ENCODE measurements at places on chromosomes 4 and X. TPM values are rescaled to one million over a fixed set of nuclear protein-coding genes. Genes with fewer than 3 reads are reported as not detected.

DNA sequence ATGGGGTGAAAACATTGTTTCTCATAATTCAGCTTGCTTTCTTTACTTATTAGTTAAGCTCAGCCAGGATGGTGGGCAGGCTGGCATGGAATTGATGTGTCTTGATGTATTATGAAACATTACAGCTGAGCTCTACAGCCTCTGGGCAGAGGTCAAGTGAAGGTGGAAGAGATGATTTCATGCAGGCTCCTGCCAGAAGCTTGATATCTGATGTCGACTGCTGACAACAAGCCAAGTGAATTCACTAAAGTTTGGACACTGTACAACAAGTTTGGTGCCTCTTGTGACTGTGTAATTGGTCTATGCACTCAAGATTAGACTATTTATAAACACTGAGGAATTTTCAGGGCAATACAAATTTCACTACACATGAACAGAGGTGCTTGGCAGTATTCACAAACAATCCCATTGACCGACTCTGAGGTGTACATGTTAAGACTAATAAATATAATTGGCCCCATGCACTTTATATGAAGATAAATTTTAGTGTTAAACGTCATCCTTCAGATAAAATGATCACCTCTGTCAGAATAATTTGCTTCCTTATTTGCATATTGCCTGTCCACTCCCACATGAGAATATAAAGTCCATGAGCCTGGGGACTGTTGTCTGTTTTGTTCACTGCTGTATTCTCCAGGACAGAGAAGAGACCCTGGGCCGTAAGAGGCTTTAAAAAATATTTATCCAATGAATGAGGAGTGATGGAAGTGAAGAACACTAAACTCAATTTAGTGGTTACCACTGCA, 612.2 kb downstream of the IQCM start:
- no peaks in the 10 kb centered on the region for H3K4me1 ChIP-seq
- no peak overlapping the region for H3K4me3 ChIP-seq
- no peaks in the 10 kb centered on the region for H3K27me3 ChIP-seq
- H3K36me3 ChIP-seq: no peaks in the 10 kb centered on the region
- peak; percentile 21 for DNase-seq

- no peak overlapping the region for H3K27ac ChIP-seq
- no peak overlapping the region for H3K4me3 ChIP-seq
- no peaks in the 10 kb centered on the region for H3K36me3 ChIP-seq
- H3K27me3 ChIP-seq: peaks cover 9% of the 10 kb centered on the region
Observed at GRCh38 chr4:41702770-41703169, 45.8 kb downstream of the PHOX2B start.

GRCh38 chr4:181418496-181418895, 824.7 kb upstream of the TENM3 start:
- H3K4me1 ChIP-seq: no peaks in the 10 kb centered on the region
- no peak for DNase-seq
- H3K27ac ChIP-seq: no peak overlapping the region
- H3K4me3 ChIP-seq: no peak overlapping the region
- no peaks in the 10 kb centered on the region for H3K36me3 ChIP-seq

Gene FAM9B
- not detected for total RNA-seq

Gene PLAC8
- 24.9 TPM for total RNA-seq

GRCh38 chr4:110550260-110550659, 72.6 kb downstream of the PITX2 start:
- no peak for DNase-seq
- H3K27ac ChIP-seq: no peak overlapping the region
- no peaks in the 10 kb centered on the region for H3K27me3 ChIP-seq

DNA sequence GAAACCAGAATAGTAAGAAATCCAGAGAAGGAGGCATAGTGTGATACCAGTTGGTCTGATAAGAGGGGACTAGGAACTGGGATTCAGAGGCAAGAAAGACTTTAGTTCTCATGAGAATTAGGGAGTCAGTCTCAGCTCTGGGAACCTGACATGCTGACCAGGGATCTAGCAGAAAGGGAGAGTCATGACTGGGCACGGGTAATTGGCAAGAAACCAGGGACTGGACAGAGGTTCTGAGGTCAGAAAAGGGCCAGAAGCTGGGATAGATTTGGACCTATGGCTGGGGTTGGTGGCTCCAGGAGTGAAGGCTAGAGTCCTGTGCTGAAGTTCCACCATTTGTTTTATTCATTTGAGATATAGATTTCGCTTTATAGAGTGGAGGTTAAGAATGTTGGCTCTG, 110.2 kb upstream of the C1GALT1C1 start:
- no peak overlapping the region for H3K4me3 ChIP-seq
- no peaks in the 10 kb centered on the region for H3K36me3 ChIP-seq
- no peak overlapping the region for H3K27ac ChIP-seq
- no peaks in the 10 kb centered on the region for H3K27me3 ChIP-seq

DNA sequence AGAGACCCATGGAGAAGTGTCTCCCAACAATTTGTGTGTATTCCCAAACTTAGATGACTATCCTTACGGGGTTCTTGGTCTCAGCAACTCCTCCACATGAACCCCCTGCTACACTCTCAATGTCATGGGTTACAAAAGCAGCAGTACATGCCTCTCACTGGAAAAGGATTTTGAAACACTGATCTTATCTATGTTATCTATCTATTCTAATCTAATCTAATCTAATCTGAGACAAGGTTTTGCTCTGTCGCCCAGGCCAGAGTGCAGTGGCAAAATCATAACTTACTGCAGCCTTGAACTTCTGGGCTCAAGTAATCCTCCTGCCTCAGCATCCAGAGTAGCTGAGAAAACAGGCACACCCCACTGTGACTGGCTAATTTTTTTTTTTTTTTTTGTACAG, 19.3 kb downstream of the TSPAN5 start:
- no peak for DNase-seq
- H3K4me3 ChIP-seq: no peak overlapping the region
- H3K36me3 ChIP-seq: no peaks in the 10 kb centered on the region
- no peak overlapping the region for H3K27ac ChIP-seq

Gene PRR27
- not detected for total RNA-seq

Gene KLF8
- 5.8 TPM for total RNA-seq

DNA sequence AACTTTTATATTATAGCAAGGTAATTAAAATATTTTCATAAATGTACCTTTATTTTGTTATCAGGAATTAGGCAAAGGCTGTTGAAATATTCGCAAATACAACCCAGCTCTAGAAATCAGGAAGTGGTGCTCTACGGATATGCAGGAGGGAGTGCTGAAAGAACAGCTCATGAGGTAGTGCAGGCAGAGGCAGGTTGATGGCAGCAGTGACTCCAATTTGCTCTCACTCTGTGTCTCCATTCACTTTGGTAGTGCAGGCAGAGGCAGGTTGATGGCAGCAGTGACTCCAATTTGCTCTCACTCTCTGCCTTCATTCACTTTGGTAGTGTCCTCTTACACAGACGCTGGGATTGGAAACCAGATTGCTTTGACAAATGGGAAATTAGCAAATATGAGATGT, 277.9 kb downstream of the TRIML1 start:
- H3K36me3 ChIP-seq: no peaks in the 10 kb centered on the region
- H3K4me3 ChIP-seq: no peak overlapping the region
- H3K4me1 ChIP-seq: no peaks in the 10 kb centered on the region

GRCh38 chrX:55056820-55057674, 17.8 kb upstream of the PAGE2B start:
- DNase-seq: peak; percentile 41
- H3K27ac ChIP-seq: no peak overlapping the region
- peak overlapping the region; percentile 15 for H3K4me3 ChIP-seq
- H3K36me3 ChIP-seq: no peaks in the 10 kb centered on the region

Gene IQCM
- not detected for total RNA-seq

GRCh38 chr4:13543839-13544605, at the start of gene NKX3-2:
Gene NKX3-2, minus strand, starts transcription at chr4:13544508. Its CDS starts 94 bp downstream, at chr4:13544414.
- H3K4me1 ChIP-seq: peaks cover 55% of the 10 kb centered on the region
- no peak for DNase-seq
- H3K27me3 ChIP-seq: peaks cover 99% of the 10 kb centered on the region
- no peaks in the 10 kb centered on the region for H3K36me3 ChIP-seq
- H3K4me3 ChIP-seq: peak within 1 kb of the TSS; percentile 58
- H3K27ac ChIP-seq: no peak within 1 kb of the TSS

All from stomach (tissue), 19 donors.